ENCODE measurements at places on chromosomes 5 and 9.

DNA sequence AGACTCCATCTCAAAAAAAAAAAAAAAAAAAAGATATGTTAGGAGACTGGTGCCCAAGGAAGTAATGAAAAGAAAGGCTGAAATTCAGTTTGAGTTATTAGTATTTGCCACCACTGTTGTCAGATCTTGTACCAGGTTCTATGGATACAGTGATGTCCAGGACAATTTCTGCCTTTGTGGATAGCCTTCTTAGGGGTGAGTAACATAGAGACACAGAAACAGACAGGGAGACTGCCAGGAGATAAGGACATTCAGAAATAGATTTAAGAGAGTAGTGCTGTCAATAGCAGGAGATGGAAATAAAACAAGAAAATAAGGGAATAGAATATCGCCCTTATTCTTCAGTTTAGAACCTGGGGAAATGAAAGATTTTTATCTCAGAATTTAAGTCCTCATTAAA is 6.3 kb upstream of the SPINK14 start:
- DNase-seq, result no peak

- no peak for DNase-seq
These were observed 230.8 kb downstream of the AGTPBP1 start for GRCh38 chr9:85510830-85511504.

DNA sequence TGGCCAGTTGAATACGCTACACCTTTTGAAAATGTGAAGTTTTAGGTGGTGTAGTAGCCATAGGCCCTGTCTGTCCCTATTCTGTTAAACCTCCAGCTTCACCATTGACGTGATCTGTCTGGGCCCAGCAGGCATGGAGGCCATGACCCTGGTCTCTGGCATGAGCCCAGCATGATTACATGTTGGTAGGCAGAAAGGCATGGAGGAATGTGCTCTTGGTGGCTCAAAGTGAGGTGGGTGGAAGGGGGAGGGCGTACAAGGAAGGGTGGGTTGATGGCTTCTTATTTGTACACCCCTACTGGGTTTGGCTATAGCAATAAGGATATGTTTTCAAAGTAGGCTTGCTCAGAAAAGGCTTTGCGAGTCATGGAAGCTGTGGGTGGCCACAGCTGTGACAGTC is 23.7 kb downstream of the RALGPS1 start:
- no peak for DNase-seq

GRCh38 chr5:135158314-135158697 is 124.3 kb upstream of the PITX1 start:
- no peak for DNase-seq

GRCh38 chr9:134057751-134058701 is 9.8 kb downstream of the BRD3 start:
- no peak for DNase-seq

- no peak for DNase-seq
These were observed 14.7 kb upstream of the TMEM174 start for GRCh38 chr5:73158313-73158712.

GRCh38 chr5:165035520-165035919 is 1530.1 kb downstream of the MAT2B start:
- no peak for DNase-seq

DNA sequence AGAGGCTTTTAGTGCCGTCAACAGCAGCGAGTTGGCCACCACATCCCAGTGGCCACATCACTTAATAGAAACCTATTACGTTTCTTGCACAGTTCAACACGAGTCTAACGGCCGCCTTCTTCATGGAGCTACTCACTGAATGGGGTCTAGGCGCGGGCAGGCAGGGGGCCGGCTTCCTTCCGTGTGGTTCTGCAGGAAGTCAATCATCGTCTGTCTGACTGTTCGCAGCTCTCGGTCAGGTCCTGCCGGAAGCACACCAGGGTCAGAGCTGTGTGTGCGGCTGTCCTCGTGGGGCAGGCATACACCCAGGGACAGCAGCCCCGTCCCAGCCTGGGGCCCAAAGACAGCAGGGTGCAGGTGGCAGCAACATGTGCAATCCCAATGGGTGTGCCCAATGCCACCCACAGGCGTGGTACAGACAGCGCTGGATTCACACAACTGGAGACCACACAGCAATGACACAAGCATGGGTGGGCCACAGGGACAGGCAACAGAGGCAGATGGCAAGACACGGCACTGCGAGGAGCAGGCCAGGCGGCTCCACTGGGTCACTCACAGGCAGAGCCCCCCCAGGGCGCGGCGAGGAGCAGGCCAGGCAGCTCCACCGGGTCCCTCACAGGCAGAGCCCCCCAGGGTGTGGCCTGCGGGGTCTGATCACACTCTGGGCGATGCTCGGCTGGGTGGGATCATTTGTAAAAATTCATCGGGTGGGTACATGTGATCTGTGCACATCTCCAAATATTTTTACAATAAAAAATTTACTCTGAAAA is 19.1 kb upstream of the LHX3 start:
- no peak for DNase-seq

DNA sequence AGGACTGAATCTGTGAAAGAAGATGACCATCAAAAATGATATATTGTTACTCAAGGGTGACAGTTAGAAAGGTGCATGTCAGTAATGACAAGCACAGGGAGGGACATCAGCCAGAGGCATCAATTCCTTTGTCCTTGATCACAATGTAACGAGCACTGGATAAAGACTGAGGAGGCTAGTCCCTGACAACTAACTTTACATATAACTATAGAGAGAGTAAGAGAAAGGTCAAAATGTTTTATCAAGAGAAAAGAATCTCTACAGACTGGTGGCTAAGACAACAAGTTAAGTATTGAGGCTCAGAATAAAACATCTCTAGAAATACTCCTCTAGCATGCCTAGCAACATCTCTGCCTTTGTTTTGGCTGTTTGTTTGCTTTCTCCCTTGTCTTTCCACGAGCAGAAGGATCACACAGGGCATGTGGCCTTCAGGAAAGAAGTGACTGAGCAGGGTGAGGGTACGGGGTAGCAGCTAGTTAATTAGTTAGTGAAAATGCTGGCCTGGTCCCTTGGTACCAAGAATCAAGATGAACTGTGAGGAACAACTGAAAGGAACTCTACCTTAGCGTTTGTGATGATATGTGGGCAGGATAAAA is 724.1 kb upstream of the MEF2C start:
- no peak for DNase-seq

- DNase-seq, result no peak
These were observed 24.1 kb downstream of the S1PR3 start for GRCh38 chr9:89015336-89015735.

DNA sequence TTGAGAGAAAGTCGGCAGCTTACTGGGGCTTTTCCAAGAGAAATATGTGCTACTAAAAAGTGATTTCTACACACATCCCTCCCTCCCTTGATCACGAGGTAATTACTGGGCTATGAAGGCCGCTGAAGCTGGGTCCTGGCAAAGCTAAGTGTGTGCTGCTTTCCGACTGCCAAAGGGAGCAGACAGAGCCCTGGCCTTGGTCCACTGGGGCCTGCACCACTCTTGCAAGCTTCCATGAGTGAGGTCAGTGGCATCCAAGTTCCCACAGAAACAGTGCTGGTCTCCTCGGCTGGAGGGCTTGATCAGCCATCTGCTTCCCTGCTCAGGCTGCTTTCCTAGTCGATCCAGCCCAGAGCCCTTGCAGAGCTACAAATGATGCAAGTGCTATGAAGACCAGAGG is 154.8 kb upstream of the LHFPL2 start:
- no peak for DNase-seq

DNA sequence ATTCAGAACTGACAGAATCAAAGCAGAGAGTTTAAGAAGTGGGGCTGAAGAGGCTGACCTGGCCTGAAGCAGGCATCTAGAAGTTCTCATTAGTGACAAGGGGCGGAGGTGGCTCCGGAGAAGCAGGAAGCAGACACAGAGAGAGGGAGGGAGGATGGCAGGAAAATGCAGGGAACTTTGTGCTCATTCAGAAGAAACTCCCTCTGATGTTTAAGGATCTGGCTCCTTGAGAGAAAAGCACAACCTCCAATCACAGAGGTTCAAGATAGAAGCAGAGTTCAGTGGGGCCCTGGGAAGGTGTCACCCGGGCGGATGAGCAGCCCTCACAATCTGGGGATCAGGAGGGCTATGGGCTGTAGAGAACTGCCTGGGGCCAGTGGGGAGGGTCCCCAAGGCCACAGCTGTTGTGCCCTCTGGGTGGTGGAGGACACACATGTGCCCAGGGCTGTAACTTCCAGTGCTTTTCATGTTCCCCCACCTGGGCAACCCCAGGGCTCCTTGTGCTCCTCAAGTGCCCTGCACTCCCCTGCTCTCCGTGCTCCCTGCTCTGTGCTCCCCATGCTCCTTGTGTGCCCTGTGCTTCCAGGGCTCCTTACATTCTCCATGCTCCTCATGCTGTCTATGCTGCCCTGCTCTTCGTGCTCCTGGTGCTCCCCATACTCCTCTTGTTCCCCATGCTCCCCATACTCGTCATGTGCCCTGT is 51.4 kb downstream of the TRIP13 start:
- DNase-seq, result no peak

- no peak for DNase-seq
These were observed 1046.2 kb downstream of the CDH12 start for GRCh38 chr5:21806943-21807342.

DNA sequence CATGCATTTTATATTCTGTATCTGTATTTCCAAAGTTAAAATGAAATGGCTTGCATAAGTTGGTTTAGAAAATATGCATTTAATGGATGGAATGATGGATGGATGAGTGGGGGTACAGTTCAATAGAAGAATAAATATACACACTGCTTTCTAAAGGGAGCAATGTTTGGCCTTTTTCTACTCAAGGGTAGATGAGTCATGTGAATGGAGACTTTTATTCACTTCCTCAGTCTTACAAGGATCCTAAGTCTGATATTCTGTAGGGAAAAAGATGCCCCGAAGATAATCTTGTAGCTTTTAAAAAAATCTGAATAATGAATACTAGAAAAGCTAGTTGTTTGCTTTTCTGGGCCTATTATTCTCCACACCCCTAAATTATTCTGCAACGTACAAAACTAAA is 2112.1 kb downstream of the MAT2B start:
- no peak for DNase-seq

- no peak for DNase-seq
These were observed 98.8 kb downstream of the GCNT1 start for GRCh38 chr9:76557674-76558225.

DNA sequence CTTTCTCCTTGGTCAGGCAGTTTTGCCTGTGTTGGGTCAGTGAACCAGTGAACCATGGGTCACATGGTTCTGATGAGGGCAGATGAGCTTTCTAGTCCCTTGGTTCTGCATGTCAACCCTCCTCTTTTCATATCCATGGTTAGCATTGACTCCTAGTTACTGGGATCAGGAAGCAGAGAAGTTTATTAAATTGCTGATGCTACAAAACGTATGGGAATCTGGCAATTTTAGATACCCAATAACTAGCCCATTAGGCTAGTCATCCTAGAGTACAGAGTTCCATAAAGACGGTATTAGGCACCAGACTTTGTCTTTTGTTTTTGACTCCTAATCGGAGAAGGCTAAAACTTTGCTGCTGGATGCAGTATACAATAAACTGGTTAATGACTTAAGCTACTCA is 273.1 kb downstream of the ATPSCKMT start:
- no peak for DNase-seq

- no peak for DNase-seq
These were observed 1251.4 kb upstream of the CDH6 start for GRCh38 chr5:29942089-29942488.

GRCh38 chr5:30749971-30750370 is 443.5 kb upstream of the CDH6 start:
- no peak for DNase-seq

- no peak for DNase-seq
These were observed 39.2 kb downstream of the TLE4 start for GRCh38 chr9:79610791-79611614.

DNA sequence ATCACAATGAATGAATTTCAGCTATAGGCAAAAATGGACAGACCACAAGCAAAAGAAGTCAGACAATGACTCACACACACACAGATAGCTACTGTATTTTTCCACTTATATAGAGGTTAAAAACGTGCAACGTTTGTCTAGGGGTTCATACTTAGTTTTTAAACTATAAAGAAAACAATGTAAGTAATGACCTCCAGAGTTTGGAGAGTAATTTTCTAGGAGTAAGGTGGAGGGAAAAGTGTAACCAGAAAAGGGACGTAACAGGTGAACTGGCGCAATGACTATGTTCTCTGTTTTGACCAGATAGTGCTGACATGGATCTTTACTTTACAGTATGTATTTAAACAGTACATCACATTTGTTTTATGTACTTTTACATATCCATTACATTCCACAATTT is 51.1 kb downstream of the FNIP1 start:
- no peak for DNase-seq

DNA sequence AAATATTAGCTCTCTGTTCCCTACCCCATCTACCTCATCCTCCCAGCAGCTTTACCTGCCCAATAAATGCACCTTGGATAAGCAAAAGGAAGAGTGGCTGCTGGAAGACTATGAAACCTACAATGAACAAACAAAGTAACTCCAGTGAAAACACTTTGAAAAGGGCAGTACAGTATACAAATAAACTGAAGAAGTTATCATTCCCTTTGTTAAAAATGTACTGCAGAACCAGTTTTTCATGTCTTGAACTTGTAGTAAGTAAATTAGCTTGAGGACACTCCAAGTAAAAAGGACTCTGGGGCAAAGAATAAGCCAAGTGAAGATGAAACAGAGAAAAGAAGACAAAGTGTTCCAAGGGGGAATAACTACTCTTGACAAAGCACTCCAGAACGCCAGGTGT is 457.1 kb downstream of the DTWD2 start:
- DNase-seq, result no peak

- no peak for DNase-seq
These were observed 269.1 kb upstream of the ACTBL2 start for GRCh38 chr5:57751710-57752109.

- DNase-seq, result no peak
These were observed 32.2 kb downstream of the PRLR start for GRCh38 chr5:35198075-35198474.

DNA sequence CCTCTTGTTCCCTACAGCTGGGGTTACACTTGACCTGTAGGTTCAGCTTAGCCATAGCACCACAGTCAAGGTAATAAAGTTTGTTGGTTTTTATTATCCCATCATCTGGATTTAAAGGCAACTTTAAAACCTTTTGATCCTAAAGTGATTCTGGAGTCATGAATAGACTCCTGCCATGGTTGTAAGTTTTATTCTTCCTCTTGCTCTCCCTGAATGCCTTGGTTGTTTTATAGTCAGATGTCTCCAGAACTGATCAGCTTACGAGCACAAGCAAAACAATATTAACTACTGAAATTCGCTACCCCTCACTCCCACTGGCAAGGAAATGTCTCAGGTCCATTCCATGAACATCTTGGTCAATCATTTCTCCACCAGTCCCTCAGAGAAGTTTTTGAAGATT is 1328.6 kb downstream of the PTPRD start:
- DNase-seq, result no peak

DNA sequence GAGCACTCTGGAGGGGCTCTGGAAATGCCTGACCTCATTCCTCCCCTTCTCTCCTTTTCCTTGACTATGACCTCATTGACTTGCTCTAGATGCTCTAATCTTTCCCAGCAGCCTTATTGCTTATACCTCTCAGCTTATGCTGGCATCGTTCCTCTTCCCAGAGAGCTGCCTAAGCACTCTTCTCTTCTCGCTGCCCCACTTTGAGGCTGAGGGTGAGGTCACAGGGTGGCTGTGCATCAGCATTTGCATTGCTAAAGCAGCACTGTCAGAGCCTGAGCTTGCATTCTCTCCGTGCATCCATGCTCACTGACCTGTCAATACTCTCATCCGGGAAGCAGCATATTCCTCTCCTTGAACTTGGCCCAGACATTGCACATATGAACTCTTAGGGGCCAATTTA is 96.4 kb upstream of the NTRK2 start:
- no peak for DNase-seq

Data from NCI-H1436 treated with DMSO at 0.1 percent for 48 hours (cell line).